ENCODE measurements at places on chromosomes 12 and 14.

DNA sequence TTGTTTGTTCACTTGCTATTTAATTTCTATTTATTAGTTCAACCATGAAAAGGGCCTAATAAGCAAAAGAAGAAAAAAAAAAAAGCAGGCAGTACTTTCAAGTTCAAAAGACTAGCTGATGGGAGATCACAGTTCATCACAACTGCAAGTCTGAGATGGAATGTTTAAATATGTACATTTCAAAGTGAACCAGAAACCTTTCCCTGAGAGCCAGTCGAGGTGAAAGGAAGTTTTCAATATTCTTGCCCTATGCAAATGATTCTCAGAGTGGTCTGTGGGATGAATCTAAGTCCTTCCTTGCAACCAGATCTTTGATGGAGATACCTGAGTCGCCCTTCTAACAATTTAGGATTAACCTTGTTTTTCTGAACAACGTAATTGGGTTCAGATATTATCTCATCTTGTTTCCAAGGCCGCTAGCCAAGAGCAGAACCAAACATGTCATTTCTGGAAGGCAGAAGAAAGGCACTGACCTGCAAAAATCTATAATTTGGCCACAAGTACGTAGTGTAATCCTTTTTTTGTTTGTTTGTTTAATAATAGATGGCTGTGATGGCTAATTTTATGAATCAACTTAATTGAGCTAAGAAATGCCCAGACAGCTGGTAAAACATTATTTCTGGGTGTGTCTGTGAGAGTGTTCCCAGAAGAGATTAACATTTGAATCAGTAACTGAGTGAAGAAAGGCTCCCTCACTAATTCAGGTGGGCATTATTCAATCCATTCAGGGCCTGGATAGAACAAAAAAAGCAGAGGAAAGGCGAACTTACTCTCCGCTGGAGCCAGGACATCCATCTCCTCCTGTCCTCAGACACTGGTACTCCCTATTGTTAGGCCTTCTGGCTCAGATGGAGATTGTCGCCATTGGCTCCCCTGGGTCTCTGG is 171.1 kb upstream of the TMPO start:
- H3K27me3 ChIP-seq, result no peaks in the 10 kb centered on the region
- no peaks in the 10 kb centered on the region for H3K4me1 ChIP-seq
- no peak overlapping the region for H3K4me3 ChIP-seq
- no peaks in the 10 kb centered on the region for H3K36me3 ChIP-seq
- no peak overlapping the region for H3K27ac ChIP-seq

GRCh38 chr14:78700236-78700635 is 530.1 kb downstream of the NRXN3 start:
- H3K36me3 ChIP-seq, result no peaks in the 10 kb centered on the region
- H3K4me3 ChIP-seq, result no peak overlapping the region
- no peak for DNase-seq
- no peaks in the 10 kb centered on the region for H3K4me1 ChIP-seq

GRCh38 chr12:108591267-108591980 is 6.5 kb downstream of the TMEM119 start:
- H3K27ac ChIP-seq, result no peak overlapping the region
- H3K36me3 ChIP-seq, result no peaks in the 10 kb centered on the region
- no peak for DNase-seq
- peaks cover 40% of the 10 kb centered on the region for H3K27me3 ChIP-seq
- no peak overlapping the region for H3K4me3 ChIP-seq

- H3K4me3 ChIP-seq, result no peak overlapping the region
- no peaks in the 10 kb centered on the region for H3K36me3 ChIP-seq
Observed at GRCh38 chr12:119088685-119089379, 89.9 kb upstream of the HSPB8 start.

Measured in HepG2 (cell line).